Stimulated activated naive B cell treated with anti-CD40 and anti-IgM and Interleukin-4, amounts not matched to agents 10 μg/mL and 1 μg/mL and 100 μg/mL, for 72 hours (primary cell): ENCODE measurements at places on chromosomes 6 and 20.

- no peak for DNase-seq
Observed at GRCh38 chr6:61711849-61712248, 574.2 kb downstream of the KHDRBS2 start.

GRCh38 chr20:24381886-24382285 lies 87.5 kb upstream of the SYNDIG1 start:
- DNase-seq, result no peak

DNA sequence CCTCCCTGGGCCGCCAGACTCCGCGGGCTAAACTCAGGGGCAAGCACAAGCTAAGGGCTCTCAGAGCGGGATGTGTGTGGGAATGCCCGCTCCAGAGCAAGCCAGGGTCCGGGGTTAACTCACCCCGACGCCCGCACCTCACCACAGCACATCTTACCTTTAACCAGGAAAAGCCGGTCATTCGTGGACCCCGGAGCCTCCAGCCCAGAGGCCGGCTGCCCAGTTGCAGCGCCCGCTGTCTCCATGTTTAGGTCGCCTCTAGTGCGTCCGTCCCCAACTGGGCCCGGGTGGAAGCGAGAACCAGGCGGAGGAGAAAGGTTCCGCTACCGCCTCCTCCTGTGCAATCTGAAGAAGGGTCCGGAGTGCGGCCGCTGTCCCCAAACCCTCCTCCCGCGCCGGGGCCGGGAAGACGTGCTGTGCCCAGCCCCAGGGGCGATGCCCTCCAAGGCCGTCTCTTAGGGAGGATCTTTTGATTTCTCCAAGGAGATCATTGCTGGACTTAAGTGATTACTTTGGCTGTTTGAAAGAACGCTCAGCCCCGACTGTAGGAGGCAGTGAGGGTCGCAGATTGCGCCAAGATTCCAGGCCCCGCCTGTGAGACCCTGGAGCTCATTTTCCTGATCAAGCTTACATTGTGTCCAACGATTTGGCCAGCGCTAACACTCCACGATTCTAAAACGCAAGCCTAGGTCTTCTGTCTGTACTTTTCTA lies at the start of gene TMEM242:
TSS of gene TMEM242 (minus strand) at position 265 of the 711 bp plus-strand sequence. CDS start at position 245, 20 bp downstream.
- peak; percentile 90 for DNase-seq

DNA sequence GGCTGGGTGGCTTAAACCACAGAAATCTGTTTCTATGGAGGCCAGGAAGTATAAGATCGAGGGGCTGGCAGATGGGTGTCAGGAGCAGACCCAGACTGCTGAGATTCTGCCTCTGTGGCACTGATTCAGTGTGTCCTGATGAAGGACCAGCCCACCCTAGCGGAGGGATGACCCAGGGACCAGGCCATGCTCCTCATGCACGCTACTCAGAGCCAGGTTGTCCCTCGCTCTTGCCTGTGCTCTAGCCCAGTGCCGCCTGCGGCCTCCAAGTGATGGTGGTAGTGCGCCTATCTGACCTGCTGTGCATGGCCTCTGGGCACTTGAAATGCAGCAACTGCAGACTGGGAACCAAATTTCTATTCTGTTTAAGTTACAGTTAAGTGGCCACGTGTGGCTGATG lies 13.1 kb upstream of the APMAP start:
- DNase-seq, result no peak

DNA sequence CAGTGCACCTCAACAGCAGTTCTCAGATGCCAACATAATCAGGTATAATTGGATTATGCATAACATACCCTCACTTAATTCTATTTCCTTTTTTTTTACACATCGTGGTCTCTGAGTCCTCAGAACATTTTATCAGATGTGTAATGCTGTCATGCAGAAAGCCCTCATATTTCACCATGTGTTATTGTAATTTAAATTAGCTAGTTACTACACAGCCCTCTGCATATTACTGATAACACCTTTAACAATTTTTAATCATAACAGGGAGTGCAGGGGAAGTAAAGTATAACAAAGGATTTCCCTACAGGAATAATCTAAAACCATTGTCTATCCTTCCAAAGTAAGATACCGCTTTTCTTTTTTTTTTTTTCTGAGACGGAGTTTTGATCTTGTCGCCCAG lies 91.9 kb upstream of the CCDC28A start:
- no peak for DNase-seq

- DNase-seq, result no peak
Observed at GRCh38 chr6:52305411-52305810, 20.9 kb upstream of the MCM3 start.

GRCh38 chr20:38612751-38613515 lies 11.3 kb downstream of the ARHGAP40 start:
- no peak for DNase-seq

DNA sequence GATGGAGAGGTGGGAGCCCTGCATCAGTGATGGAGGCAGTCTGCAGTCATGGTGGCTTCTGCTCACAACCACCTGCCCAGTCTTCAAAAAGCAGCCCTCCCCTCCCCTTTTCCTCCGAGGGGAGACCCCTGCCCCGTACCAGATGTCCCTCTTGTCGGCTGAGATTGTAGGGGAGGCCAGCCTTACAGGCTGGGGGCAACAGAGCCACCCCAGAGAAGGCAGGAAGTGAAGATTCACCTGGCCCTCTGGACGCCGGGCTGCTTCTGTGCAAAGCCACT lies 4.5 kb downstream of the TNFRSF6B start:
- DNase-seq, result no peak
